NT2/D1 (cell line): ENCODE measurements at places on chromosomes 11 and 22.

DNA sequence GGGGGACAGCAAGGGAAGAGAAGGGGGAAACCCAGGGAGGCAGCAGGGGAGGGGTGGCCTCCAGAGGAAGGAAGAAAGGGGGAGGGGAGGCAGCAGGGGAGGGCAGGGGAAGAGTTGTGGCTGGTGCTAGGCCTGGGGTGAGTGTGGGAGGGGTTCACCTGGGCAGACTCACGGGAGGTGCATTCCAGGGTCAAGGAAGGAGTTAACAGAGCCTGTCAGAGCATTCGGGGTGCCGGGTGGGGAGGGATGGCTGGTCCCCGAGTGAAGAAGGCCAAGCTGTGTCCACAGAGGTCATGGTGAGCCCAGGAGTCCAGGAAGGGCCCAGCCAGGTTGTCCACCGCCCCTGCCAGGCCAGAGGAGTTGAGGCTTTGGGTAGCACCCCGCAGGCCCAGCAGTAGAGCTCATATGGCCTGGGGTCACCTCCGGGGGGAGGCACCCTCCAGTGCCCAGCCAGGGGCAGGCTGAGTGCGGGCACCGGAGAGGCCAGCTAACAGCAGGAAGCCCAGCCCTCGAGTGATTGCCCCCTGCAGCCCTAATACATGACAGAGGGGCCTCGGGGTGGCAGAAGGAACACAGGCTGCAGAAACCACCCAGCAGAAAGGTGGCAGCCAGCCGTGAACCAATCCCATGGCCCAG, 31.1 kb upstream of the PPARA start:
- no peak for DNase-seq

GRCh38 chr22:43136255-43136654, 6.9 kb downstream of the MCAT start:
- peak; percentile 38 for DNase-seq

DNA sequence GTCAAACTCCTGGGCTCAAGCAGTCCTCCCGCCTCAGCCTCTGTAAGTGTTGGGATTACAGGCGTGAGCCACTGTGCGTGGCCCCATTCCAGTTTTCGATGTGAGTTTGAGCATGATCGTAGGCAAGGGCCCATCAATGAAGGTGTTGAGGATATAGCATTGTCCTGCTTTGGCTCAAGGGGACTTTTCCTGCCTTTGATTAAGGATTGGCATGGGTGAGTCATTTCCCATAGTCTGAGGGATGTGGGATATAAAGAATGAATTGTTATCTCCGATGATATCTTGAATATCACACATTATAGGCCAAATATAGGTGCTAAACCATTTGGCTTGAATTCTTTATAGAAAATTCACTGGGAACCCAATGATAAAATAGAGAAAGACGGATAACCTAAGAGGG, 30.4 kb downstream of the STIM1 start:
- DNase-seq, result no peak

- DNase-seq, result no peak
Observed at GRCh38 chr22:24727218-24727851, 47.2 kb downstream of the PIWIL3 start.

DNA sequence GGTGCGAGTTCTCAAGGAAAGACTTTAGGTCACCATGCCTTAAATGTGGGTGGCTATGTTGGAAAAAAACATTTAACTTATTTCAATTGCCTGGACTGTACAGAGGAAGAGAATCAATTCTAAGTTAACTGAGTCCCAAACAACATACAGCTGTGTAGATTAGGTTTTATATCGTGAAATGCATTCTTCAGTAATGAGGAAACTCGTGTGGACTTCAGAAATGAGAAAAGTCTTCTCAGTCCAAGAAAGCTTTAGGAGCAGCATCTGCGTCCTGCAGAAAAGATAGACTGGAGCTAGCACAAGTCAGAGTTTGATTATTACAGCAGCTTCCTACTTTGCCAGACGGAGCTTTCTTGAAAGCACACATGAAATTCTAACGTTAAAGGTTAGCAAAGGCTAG, 673.0 kb downstream of the OPCML start:
- DNase-seq, result no peak

DNA sequence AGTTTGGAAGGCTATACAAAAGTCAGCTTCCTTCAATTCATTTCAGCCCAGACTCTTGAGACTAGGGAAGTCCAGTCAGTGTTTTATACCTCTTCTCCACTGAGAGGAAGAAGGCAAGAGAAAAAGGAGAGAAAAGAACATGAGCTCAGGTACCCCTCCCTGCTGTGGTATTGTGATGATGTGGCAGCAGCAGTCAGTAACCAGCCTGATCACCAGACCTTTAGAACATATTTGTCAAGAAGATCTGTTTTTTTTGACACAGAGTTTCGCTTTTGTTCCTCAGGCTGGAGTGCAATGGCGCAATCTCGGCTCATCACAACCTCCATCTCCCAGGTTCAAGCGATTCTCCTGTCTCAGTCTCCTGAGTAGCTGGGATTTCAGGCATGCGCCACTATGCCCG, 21.2 kb upstream of the RPS13 start:
- DNase-seq, result no peak

DNA sequence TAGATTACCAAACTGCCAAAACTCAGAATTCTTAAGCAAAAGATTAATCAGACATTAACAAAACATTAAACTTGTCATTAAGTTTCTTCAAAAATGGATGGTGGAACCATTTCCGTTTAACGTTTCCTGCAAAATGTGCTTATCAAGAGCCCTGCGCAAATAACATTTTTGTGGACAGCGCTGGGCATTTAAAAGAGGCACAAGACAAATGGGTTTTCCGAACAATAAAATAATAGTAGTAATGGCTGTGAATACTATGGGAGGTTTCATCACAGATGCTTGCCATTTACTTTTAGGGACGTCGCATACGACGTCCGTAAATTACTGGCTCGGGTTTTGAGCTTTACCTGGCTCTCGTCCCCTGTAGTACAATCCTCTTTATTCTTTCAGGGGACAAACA, 1.1 kb downstream of the NPAT start:
- no peak for DNase-seq

- DNase-seq, result peak; percentile 18
Observed at GRCh38 chr11:131544591-131544990, 174.2 kb downstream of the NTM start.

GRCh38 chr22:43094085-43094484, 4.9 kb upstream of the TTLL1 start:
- DNase-seq, result no peak

DNA sequence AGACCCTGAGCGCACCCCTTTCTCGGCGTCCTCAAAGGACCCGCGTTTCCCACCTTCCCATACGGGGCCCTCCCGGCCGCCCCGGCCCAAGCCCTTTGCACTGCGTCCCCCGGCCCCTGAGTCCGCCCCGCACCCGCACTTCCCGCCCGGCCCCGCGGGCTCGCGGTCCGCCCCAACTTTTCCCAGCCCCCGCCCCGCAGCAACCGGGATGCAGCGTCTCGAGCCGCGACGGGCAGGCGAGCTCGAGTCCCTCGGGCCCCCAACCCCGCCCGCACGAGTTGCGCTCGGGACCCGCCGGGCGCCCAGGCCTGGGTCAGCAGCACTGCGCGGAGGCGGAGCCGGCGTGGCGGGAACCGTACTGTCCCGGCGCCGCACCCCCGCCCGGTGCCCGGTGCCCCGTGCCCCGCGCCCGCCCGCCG, 371 bp downstream of the SMCO4 start:
- peak; percentile 23 for DNase-seq

- no peak for DNase-seq
Observed at GRCh38 chr11:35372565-35373283, 46.6 kb downstream of the SLC1A2 start.

DNA sequence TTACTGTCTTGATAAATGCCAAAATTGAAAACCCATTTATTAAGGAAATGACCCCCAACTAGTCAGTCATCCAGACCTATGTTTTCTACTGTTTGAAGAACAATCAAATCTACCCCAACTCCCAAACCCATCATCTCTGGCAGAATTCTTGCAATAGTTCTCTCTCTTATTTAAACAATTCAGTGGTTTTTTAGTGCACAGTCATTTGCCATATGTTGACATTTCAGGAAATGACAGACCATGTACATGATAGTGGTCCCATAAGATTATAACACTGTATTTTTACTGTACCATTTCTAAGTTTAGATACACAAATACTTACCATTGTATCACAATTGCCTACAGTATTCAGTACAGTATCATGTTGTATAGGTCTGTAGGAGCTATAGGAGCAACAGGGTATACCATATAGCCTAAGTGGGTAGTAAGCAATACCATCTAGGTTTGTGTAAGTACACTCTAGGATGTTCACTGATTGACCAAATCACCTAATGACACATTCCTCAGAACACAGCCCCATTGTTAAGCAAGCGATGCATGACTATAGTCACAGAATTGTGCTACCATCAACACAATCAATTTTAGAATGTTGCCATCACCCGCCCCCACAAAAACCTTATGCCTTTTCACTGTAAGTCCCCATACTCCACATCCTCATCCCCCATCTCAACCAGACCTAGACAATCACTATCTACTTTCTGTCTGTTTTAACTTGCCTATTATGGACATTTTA, 41.8 kb downstream of the MMP20 start:
- DNase-seq, result no peak

GRCh38 chr22:20408891-20409290, 14.9 kb downstream of the ZNF74 start:
- DNase-seq, result no peak

- peak; percentile 20 for DNase-seq
Observed at GRCh38 chr11:132158091-132158490, 787.7 kb downstream of the NTM start.

GRCh38 chr11:109405671-109406070, 16.3 kb upstream of the C11orf87 start:
- DNase-seq, result no peak

- no peak for DNase-seq
Observed at GRCh38 chr11:22577854-22578253, 47.8 kb downstream of the FANCF start.

GRCh38 chr22:38350444-38351359, 33.5 kb upstream of the CSNK1E start:
- no peak for DNase-seq

DNA sequence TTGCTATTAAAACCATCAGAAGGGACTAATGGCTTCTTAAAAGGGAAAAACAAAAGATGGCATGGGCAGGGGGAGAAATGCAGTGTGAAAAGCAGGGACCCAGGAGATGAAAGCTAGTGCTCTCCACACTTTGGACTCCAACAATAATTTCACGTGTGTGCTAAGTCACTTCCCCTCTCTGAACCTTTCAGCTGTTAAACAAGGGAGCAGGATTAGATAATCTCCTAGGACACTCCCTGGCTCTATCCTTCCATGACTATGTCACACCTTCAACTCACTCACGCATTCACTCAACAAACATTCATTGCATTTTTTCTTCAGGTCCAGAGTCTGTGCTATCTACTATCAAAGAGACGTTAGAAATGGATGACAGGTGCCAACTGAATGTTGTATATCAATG, 88.7 kb downstream of the SYN3 start:
- DNase-seq, result no peak

DNA sequence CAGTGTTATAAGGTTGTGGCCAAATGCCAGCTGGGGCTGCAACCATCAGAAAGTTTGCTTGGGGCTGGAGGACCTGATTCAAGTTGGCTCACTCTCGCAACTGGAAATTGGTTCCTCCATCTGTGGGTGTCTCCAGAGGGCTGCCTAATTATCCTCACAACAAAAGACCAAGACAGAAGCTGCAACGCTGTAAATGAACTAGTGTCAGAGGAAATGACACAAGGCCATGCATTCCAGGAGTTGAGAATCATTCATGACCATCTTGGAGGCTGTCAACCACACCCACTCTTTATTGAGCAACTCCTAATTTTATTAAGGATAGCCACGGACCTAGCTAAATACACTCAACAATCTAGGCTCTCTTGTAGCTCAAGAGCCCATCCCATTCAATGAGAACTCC, 1060.8 kb downstream of the OPCML start:
- DNase-seq, result no peak

- no peak for DNase-seq
Observed at GRCh38 chr11:95641495-95641894, 148.1 kb downstream of the FAM76B start.

DNA sequence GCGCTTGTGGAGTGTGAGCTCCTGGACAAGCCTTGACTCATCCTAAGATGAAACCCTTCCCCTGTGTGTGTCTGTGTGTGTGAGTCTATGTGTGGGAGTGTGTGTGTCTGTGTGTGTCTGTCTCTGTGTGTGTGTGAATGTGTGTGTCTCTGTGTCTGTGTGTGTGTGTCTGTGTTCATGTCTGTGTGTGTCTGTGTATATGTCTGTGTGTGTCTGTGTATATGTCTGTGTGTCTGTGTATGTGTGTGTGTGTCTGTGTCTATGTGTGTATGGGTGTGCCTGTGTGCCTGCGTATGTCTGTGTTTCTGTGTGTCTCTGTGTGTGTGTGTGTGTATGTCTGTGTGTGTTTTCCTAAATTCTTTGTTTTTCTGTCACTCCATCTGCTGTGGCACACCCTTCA, 48.7 kb downstream of the RPS6KA4 start:
- no peak for DNase-seq

DNA sequence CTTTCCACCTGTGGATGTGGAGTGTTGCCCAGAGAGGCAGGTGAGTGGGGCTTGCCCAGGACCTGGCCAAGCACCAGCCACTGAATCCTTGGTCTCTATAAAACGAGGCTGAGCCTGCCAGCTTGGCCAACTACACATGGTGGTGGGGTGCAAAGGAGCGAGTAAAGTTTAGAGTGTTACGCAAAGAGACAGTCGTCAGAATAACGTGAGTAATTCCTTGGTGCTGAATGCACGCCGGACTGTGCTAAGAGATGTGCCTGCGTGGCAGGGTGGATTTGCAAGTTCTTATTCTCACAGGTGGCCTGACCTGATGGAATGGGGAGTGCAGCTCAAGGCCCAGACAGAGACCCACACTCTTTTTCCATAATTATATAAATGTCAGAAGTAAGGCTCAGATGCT, 88.6 kb upstream of the B3GAT1 start:
- DNase-seq, result no peak

DNA sequence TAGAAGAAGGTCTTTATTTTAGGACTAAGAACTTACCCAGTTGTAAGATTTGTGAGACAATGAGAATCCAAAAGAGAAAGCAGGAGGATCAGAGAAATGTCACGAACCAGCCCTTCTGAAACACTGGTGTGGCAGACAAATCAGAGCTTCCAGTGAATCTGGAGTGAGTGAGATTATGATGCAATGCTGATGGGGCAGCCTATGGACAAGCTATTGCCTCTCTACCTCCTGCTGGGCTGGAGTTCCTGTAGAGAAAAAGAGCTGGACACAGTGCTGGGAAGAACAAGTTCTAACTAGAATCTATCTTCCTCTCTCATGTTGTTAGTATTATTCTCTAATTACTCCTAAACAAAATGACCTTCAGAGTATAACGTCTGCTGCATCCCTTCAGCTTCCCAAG, 12.0 kb upstream of the ANO3 start:
- no peak for DNase-seq

DNA sequence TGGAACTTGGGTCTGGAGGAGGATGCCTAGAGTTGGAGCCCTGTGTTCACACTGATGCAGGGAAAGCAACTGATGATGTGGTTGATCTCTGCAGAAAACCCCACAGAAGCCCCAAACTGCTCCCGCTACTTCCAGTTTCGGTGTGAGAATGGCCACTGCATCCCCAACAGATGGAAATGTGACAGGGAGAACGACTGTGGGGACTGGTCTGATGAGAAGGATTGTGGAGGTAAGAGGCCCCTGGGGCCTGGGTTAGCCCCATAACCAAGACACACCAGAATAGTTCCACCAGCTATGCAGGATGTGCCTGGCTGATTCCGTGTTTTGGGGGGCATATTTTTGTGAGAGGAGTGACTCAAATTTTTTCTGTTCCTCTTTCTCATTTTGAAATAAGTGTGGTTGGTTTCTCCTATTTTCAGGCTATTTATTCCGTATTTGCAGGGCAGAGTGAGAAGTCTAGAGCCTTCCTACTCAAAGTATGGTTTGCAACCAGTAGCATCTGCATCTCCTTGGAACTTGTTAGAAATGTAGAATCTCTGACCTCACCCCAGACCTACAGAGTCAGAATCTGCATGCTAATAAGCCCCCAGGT, 137.3 kb upstream of the SORL1-AS1 start:
- DNase-seq, result no peak
